ENCODE measurements at places on chromosomes 4 and X.
A peak's percentile ranks its signal among the peaks of the same experiment; 100 is the strongest.

DNA sequence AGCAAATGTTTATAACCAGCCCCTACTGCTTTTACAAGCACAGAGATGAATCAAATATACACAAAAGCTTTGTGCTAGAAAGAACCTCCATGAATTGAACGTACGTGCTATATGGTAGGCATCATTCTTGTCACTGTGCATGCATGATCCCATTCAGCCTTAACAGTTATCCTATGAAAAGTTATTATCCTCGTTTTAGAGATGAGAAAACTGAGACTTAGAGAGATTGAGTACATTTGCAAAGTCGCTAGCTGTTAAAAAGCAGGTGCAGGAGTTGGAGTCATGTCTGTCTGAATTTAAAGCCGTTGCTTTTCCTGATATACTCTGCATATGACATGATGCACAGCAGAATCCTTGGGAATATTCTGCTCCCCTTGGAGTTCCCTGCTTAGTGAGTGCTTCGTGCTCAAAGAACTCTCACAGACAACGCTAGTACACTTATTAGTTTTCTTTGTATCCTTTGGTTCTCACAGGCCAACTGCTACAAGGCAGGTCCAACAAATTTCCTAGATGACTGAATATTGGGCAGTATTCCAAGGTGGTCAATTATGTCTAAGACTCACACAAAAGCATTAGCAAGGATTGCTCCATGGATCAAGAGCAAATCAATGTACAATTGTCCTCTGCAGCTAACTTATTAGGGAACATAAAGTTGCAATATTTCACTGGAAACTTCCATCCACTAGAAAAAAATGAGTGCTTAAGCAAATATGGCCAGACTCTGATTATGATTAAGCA is 42.8 kb upstream of the TRIM2 start:
- peak; percentile 82 for DNase-seq

GRCh38 chr4:176534566-176534965 is 214.8 kb downstream of the SPCS3 start:
- peak; percentile 83 for DNase-seq

GRCh38 chr4:113905301-113905700 is 74.1 kb downstream of the ARSJ start:
- no peak for DNase-seq

GRCh38 chr4:51885363-51885762 is 42.4 kb downstream of the DCUN1D4 start:
- peak; percentile 38 for DNase-seq

GRCh38 chr4:106395582-106395981 is 27.0 kb upstream of the GIMD1 start:
- no peak for DNase-seq

GRCh38 chrX:11789809-11790208 is 31.8 kb downstream of the MSL3 start:
- DNase-seq = no peak

- DNase-seq = no peak
Observed at GRCh38 chr4:15201782-15202181, 199.5 kb downstream of the CPEB2 start.

- DNase-seq = peak; percentile 21
Observed at GRCh38 chr4:104022831-104023230, 303.0 kb upstream of the TACR3 start.

- no peak for DNase-seq
Observed at GRCh38 chrX:25869761-25870160, 268.4 kb upstream of the MAGEB18 start.

DNA sequence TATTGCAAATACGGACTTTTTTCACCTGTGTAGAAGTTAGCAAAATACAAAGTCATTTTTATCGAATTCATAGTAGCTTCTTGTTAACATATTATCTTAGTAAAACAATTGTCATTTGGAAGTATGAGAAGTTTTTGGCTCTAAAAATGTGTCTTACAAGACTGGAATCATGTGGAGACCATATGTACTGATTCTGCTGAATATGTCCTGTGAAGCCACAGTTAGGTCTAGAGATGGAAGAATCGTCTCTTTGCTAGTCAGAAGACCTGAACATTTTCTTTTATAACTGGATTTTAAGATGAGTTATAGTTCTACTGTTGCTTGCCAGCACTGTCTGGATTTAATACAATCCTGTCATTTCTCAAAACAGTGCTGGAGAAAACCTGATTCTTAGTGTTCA is 29.0 kb downstream of the TMEM165 start:
- no peak for DNase-seq
